ENCODE measurements at places on chromosomes 4 and X. TPM values are rescaled to one million over a fixed set of nuclear protein-coding genes. Genes with fewer than 3 reads are reported as not detected.

The C1QTNF7 gene
- not detected for total RNA-seq

The TASL gene
- total RNA-seq = 1.5 TPM

The SERPINA7 gene
- not detected for total RNA-seq

The ARHGAP4 gene
- 124 TPM for total RNA-seq

GRCh38 chrX:109880629-109881028 lies 122.3 kb upstream of the TMEM164 start:
- H3K36me3 ChIP-seq = no peaks in the 10 kb centered on the region
- no peak overlapping the region for H3K27ac ChIP-seq
- no peak overlapping the region for H3K4me3 ChIP-seq
- no peaks in the 10 kb centered on the region for H3K4me1 ChIP-seq
- no peak for DNase-seq

- H3K4me1 ChIP-seq = no peaks in the 10 kb centered on the region
- no peaks in the 10 kb centered on the region for H3K36me3 ChIP-seq
- H3K4me3 ChIP-seq = no peak overlapping the region
- H3K27ac ChIP-seq = no peak overlapping the region
Observed at GRCh38 chrX:146064156-146064555, 246.5 kb downstream of the SLITRK2 start.

GRCh38 chr4:138975225-138975624 lies 40.4 kb upstream of the NOCT start:
- H3K4me1 ChIP-seq = no peaks in the 10 kb centered on the region
- no peaks in the 10 kb centered on the region for H3K27me3 ChIP-seq
- H3K4me3 ChIP-seq = no peak overlapping the region
- DNase-seq = no peak
- H3K27ac ChIP-seq = no peak overlapping the region

GRCh38 chrX:14243823-14244222 lies 214.1 kb upstream of the GEMIN8 start:
- H3K27ac ChIP-seq = no peak overlapping the region
- H3K4me3 ChIP-seq = no peak overlapping the region
- no peaks in the 10 kb centered on the region for H3K36me3 ChIP-seq
- no peak for DNase-seq
- H3K27me3 ChIP-seq = no peaks in the 10 kb centered on the region

- no peaks in the 10 kb centered on the region for H3K27me3 ChIP-seq
- H3K4me3 ChIP-seq = no peak overlapping the region
- no peaks in the 10 kb centered on the region for H3K36me3 ChIP-seq
Observed at GRCh38 chr4:20042769-20043168, 208.9 kb upstream of the SLIT2 start.

GRCh38 chrX:110491846-110492620 lies 133.4 kb downstream of the RTL9 start:
- no peaks in the 10 kb centered on the region for H3K4me1 ChIP-seq
- H3K4me3 ChIP-seq = no peak overlapping the region
- no peaks in the 10 kb centered on the region for H3K36me3 ChIP-seq
- no peak for DNase-seq
